ENCODE measurements at places on chromosomes 2 and 18. TPM values are rescaled to one million over a fixed set of nuclear protein-coding genes. Genes with fewer than 3 reads are reported as not detected.

DNA sequence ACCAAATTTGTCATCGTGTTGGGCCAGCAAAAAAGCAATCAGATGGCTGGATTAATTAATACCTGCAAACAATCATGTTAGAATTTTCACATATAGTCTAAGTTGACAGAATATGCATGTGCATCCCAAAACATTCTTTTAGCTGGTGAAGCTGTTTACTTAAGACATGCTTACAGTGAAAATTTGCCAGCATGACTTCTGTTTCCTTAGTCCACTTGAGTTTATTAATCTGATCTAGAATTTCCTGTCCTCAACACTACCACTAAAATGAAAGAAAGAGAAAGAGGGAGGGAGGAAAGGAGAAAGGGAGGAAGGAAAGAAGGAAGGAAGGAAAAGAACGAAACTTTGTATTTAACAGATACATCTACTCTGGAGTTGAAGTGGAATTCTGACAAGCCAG, 2109.9 kb upstream of the PIK3C3 start:
- DNase-seq, result no peak

- DNase-seq, result no peak
Measured at GRCh38 chr18:2970772-2971659, 41.9 kb downstream of the LPIN2 start.

DNA sequence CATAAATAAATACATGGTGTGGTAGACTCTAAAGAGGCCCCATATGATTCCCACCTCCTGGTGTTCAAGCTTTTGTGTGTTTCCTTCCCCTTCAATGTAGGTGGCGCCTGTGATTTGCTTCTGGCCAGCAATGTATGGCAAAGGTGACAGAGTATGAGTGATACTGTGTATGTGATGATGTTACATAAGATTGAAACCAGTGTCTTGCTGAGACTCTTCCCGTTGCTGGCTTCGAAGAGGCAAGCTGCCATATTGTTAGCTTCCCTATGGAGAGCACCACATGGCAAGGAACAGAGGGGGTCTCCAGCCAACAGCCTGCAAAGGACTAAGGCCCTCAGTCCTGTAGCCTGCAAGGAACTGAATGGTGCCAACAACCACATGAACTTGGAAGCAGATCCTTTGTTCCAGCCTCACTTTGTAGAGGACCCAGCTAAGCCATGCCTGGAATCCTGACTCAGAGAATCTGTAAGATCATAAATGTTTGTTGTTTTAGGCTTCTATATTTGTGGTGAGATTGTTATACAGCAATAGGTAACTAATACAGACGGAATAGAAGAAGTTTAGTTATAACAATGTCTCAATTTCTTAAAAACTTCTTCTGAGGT, 1.7 kb upstream of the SMAD4 start:
- DNase-seq, result peak; percentile 25

DNA sequence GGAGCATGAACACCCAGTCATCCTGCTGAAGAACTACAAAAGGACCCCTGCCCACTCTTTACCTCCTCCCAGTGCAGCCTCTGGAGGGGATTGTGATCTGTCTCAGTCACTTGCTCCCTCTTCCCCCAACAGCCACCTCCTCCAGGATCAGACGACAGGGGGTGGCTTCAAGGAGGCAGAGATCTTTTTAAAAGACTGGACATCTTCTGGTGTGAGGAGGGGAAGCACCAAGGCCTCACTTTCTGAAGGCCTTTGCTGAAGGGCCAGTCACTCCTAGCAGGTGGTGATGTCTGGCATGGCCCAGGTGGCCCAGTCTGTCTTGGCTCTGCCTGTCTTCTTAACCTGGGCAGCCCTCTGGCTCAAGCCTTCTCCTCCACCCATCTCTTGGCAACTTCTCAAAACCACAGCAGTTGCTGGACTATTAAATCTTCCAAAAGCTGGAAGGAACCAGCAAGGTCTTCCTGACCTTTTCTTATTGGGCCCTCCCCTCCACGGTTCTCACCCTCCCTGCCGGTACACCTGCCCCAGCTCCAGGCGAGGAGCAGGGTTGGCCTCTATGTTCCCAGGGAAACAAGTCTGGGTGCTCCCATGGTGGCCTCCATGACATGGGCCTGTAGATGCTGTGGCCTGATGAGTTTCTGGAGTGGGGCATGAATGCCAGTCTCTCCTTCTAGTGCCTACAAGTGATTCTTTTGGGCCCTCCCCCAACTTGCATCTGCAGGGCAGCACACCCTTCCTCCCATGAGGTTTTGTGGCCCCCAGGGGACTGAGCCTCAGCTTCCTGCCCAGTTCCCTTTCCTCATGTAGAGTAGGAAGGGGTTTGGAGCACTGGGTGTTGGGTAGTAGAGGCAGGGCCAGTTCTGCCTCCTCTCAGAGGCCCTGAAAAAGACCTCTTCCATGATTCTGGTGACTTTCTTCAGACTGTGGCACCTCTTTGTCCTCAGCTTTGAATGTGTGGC, 5.0 kb upstream of the ATP6V1B1 start:
- peak; percentile 33 for DNase-seq

DPP4 gene
- 17.5 TPM for total RNA-seq

CAPN14 gene
- 1.0 TPM for total RNA-seq

DNA sequence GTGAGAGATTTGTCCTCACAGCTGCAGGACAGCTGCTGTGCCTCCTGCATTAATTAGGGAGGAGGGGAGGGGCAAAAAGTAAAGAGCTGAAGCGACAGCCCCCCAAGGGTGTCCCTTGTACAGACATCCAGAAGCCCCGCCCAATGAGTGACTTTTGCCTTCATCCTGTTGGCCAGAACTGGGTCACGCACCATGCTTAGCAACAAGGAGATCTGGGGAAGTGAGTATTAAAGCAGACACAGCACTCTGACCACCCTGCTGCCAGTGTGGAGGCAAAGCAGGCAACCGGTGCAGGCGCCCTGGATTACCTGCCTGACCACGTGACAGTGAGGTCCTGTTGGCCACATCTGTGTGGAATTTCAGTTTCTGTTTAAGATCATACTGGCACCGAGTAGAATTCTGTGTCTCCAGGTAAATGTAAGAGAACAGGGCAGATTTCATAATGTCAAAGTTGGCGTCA, 21.5 kb upstream of the BIN1 start:
- no peak for DNase-seq

- DNase-seq, result peak; percentile 91
Measured at GRCh38 chr2:164657129-164657528, 35.8 kb upstream of the GRB14 start.

CCDC148 gene
- total RNA-seq, result 0.79 TPM

GRCh38 chr2:29317077-29317517, 201.9 kb downstream of the CLIP4 start:
- DNase-seq, result peak; percentile 64

- no peak for DNase-seq
Measured at GRCh38 chr2:10028988-10029874, 14.1 kb upstream of the KLF11 start.

ANTXR1 gene
- total RNA-seq, result 38.6 TPM

DNA sequence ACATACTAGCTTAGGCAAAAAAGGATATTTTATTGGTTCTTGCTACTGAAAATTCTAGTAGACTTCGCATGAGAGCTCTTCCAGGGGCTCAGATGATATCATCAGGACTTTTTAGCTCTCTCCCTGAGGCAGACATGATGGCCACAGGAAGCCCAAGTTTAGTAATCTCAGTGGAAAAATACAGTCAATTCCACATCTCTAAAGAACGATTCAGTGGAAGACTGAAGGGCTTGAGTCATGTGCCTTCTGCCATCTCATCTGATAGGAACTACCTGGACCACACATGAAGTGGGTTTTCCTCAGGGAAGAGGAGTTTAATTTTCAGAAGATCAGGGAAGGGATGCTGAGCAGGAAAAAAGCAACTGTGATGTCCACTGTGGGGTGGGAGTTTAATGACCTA, 117.3 kb downstream of the TTC27 start:
- DNase-seq, result peak; percentile 86

CYRIA gene
- 0.02 TPM for total RNA-seq

- DNase-seq, result no peak
Measured at GRCh38 chr2:50196775-50197480, 835.0 kb downstream of the NRXN1 start.

DNA sequence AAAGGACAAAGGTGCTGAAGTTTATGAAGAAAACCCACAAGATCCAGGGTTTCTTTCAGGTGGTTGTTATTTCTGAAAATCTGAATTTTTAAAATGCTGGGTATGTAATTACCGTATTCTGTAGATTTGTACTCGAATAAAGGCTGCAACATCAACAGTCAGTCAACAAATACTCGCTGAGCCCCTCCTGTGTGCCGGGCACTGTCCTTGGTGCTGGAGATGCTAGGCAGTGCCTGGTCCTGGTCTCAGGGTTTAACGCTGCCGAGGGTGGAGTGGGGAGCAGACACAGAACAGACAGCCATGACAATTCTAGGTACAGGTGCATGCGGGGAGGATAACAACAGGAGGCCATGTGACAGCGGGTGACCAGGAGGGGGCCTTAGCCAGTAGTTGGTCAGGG, 27.2 kb upstream of the PDIA6 start:
- DNase-seq, result peak; percentile 13

PJVK gene
- total RNA-seq, result not detected

ZNF396 gene
- 1.7 TPM for total RNA-seq

DES gene
- total RNA-seq, result 0.37 TPM

GRCh38 chr2:44424211-44424610, 62.5 kb downstream of the CAMKMT start:
- DNase-seq, result no peak

DNA sequence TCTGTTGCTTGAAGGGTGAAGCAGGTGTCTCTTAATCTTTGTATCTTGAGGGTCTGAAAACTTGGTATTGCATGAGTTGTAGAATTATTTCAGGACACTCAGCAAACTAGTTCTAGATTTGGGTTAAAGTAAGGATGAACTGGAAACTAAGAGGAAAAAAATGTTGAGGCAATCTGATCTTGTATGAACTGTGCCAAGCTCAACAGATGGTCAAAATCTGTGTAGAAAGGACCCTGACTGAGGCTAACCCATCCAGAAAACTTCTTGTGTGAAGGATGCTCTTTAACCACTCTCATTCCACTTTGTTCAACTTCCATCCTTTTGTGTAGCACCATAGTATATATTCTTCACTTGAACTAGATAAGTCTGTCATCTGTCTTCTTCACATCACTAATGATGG, 861.7 kb downstream of the SLC4A3 start:
- DNase-seq, result no peak

DNA sequence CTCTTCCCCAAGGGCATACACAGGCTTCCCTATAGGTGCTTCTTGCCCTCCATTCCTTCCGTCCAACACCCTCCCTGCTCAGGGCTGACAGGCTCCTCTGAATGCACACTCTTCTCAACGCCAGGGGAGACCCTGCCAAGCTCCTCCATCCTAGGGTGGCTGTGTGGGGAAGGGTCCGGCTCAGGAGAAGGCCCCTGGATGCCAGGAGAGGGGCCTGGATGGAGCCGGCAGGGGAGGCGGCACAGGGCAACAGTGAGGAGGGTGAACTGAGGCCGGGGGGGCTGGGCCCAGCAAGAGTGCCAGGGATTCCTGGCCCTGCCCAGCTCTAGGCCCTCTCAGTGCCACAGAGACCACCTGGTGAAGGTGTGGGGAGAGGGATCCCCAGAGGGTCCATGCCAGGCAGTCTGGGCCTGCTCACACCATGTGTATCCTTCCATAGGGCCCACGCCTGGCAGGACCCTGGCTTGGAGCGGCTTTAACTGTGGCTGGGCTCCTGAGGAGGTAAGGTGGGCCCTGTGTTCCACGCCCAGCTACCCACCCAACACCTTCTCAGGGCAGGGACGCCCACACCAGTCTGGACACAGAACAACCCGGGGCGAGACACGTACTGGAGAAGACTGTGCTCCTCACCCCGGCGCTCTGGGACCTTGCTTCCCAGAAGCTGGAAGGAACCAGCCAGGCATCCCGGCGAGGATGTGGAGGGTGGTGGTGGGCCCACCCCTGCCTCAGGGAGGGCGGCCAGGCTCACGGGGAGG, 26.6 kb downstream of the HS6ST1 start:
- DNase-seq, result no peak

POTEE gene
- 0.05 TPM for total RNA-seq

GRCh38 chr2:181312515-181312927, 144.7 kb upstream of the ITGA4 start:
- no peak for DNase-seq

DNA sequence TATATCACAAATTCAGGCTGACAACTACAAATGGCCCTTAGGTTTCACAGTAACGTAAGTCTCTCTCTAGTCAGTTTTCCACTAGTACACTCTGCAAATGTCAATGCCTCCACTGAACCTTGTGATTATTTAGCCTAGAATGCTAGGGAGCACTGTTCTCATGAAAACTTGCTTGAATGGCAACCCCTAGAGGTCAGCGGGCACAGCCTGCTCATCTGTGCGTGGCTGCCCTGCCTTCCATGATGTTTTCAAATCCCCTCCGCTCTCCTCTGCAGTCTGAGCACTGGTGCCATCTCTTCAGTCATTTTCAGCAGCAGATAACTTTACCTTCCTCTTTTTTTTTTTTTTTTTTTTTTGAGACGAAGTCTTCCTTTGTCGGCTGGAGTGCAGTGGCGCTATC, 84.1 kb upstream of the GULP1 start:
- DNase-seq, result no peak

GAD1 gene
- 3.0 TPM for total RNA-seq

IL1F10 gene
- not detected for total RNA-seq

- DNase-seq, result no peak
Measured at GRCh38 chr18:48544116-48544515, 5.3 kb downstream of the CTIF start.

GRCh38 chr2:176114120-176114929, 2.3 kb upstream of the HOXD10 start:
- DNase-seq, result no peak

GRCh38 chr2:53217250-53217649, 550.4 kb upstream of the CHAC2 start:
- no peak for DNase-seq

GRCh38 chr2:206260188-206261012, 14.1 kb upstream of the ZDBF2 start:
- DNase-seq, result peak; percentile 59

SLC9A4 gene
- total RNA-seq, result not detected

GRCh38 chr2:188726626-188727247, 247.4 kb upstream of the COL3A1 start:
- DNase-seq, result no peak

NT5C1B gene
- not detected for total RNA-seq

DNA sequence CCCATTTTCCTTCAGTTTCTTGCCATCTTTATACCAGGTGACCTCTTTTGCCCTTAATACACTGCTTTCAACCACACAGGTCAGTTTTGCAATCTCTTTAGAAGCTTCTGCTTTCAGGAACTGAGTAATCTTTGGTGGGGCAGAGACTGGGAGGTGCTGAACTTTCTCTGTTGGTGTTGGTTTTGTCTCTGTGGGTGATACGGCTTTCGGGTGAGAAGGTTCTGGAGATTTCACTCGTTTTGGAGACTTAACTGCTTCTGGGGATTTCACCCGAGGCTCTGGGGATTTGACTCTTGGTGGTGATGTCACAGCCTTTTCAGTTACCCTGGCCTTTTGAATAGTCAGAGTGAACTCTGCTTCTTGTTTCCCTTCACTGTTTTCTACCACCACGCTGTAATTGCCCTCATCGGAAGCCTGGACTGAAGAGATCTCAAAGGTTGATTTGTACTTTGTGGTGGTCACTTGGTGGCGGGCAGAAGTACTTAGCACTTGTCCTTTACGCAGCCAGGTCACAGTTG, 50.4 kb downstream of the PLEKHA3 start:
- DNase-seq, result no peak

- DNase-seq, result peak; percentile 78
Measured at GRCh38 chr18:9673296-9674251, 34.5 kb upstream of the RAB31 start.

GRCh38 chr2:58976375-58977071, 735.4 kb upstream of the FANCL start:
- DNase-seq, result no peak

MARS2 gene
- total RNA-seq, result 3.4 TPM

Measured in M059J (cell line).